ENCODE measurements at places on chromosomes 2 and 18.

DNA sequence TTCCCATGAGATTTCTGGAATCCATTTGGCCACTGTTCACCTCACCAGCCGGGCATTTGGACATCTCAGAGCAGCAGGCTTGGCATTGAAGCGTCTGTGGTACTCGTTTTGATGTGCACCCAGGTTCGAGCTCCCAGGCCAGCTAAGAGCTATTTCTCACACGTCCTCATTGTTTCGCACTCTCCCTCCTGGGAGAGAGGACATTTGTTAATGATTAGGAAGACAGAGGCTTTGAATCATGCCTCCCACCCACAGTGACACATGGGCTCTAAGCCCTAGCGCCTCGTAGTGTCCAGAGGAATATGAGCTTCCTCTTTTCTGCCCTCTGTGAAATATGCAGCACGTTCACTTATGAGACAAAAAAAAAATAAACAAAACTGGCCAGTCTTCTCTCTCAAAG, 361.8 kb downstream of the RND3 start:
- DNase-seq, result no peak

- DNase-seq, result no peak
These were observed 77.0 kb upstream of the CNGA3 start for GRCh38 chr2:98269274-98269673.

GRCh38 chr2:237403024-237403882, 10.7 kb downstream of the COL6A3 start:
- no peak for DNase-seq

DNA sequence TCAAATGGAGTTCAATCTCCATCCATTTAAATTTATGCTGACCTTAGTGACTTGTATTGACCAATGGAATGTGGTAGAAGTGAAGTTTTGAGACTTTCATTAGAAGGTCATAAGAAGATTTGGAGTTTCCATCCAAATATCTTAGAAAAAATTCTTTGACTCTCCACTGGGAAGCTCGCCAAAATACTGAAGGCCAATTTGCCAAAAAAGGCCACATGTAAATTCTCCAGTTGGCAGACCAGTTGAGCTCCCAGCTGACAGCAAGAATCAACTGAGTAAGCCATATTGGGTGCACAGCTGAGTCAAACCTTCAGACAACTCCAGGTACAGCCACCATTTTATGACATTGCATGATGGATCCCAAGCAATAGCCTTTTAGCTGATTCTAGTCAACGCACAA, 228.3 kb upstream of the SETBP1 start:
- DNase-seq, result no peak

GRCh38 chr2:205808486-205809121, 126.3 kb downstream of the NRP2 start:
- DNase-seq, result no peak

GRCh38 chr2:170744248-170745002, 25.8 kb upstream of the ERICH2 start:
- DNase-seq, result no peak

GRCh38 chr18:62663731-62664336, 51.5 kb upstream of the PHLPP1 start:
- no peak for DNase-seq

GRCh38 chr18:36194600-36195315, 7.5 kb downstream of the MOCOS start:
- no peak for DNase-seq

DNA sequence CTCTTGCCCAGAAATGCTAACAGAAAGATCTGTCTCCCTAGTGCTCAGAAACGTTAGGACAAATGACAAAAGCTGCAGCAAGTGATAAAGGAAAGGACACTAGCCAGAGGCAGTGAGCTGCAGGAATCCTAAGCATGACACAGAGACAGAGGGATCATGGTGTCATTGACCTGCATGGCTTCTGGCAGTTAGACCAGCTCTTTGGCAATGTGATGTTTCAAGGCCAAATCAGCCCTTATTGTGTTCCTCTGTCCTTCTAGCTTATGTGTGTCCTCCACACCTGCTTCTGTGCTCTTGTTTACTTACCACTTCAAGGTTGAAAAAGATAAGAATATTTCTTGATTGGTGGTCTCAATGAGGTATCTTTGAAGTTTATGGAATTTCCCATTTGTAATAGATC, 120.8 kb downstream of the RHBDD1 start:
- DNase-seq, result no peak

DNA sequence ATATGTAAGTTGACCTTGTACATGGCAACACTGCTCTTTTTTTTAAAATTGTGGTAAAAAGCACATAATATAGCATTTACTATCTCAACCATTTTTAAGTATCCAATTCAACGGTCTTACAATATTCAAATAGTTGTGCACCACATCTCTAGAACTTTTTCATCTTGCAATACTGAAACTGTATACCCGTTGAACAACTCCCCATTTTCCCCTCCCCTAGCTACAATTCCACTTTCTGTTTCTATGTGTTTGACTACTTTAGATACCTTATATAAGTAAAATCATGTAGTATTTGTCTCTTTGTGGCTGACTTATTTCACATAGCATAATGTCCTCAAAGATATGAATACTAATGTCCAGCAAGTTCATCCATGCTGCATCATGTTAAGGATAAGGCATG, 452.1 kb downstream of the TXNL1 start:
- DNase-seq, result no peak

DNA sequence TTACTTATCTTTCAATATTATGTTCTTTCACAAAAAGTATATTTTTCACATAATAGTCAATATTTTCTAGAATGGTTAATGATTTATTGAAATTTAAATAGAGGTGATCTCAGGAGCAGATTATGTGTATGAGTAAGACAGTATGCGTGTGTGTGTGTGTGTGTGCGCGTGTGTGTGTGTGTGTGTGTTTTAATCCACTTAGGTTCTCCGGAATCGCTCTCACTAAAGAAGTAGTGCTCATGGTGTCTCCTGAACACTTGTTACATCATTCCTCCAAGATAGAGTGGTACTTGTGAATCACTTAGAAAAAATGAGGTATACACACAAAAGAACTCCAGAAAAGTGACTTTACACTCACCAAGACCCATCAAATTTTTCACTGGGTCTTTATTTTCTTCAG, 91.0 kb upstream of the KCNH7 start:
- no peak for DNase-seq

- no peak for DNase-seq
These were observed 30.7 kb upstream of the SLC35F6 start for GRCh38 chr2:26733413-26733812.

DNA sequence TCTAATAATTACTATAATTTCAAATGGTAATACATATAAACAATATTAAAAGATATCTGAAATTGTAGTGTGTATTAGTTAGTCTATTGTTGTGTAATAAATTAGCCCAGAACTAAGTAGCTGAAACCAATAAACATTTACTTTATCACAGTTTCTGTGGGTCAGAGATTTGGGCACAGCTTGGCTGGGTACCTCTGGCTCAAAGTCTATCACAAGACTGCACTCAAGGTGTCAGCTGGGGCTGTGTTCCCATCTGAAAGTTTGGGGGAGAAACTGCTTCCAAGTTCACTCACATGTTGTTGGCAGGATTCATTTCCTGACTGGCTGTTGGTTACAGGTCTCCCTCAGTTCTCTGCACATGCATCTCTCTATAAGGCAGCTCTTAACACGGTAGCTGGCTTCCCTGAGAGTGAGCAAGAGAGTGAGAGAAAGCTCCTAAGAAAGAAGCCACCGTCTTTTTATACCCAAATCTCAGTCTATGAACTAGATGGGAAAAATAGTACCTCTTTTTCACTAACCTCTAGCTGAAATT, 25.6 kb upstream of the WIPF1 start:
- DNase-seq, result no peak

DNA sequence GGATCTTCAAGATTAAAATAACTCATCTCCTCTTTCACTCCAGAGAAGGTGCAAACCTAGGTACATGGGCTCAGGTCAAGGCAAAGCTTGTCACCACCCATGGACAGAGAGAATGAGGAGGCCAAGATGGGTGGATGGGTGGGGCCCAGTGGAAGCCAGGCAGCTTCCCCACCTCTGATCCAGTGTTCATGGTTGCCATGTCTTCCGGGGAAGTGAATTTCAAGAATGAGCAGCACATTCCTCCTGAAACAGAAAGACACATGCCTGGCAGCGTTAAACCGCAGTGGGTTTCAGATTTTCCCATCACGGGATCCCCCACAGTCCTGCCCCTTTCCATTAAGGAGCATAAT, 301.7 kb downstream of the EIPR1 start:
- no peak for DNase-seq

- peak; percentile 29 for DNase-seq
These were observed 236.0 kb downstream of the DOK6 start for GRCh38 chr18:69636529-69637301.

- DNase-seq, result peak; percentile 86
These were observed 125.7 kb downstream of the HDAC4 start for GRCh38 chr2:239275044-239275685.

DNA sequence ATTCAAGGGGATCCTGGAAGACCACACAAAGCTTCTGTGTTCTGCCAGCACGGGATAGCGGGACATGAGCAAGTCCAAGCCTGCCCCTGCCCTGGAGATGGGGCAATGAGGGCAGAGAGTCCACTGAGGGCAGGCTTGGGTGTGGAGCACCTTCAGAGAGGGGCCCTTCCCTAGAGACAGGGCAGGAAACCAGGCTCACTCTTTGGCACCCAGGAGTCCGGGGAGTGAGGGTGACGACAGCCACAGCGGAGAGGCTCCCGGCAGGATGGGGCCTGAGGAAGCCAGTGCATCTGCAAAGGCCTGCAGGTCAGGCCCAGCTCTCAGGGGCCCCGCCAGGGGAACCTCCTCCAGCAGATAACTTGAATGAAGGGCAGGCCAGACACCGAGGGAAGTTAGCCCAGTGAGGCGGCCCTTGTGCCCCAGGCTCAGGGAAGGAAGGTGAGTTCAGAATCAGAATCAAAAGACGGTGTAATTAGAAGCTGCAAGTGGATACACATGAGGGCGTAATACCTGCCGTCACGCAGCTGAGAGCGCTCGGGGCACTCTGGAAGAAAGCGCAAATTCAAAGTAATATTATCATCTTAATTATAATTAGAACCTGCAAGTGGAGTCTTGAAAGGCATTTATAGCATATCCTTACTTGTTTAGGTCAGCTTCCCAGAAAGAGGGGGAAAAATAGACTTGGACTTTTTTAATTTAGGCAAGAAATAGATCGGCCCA, 142.6 kb upstream of the LGALSL start:
- no peak for DNase-seq

DNA sequence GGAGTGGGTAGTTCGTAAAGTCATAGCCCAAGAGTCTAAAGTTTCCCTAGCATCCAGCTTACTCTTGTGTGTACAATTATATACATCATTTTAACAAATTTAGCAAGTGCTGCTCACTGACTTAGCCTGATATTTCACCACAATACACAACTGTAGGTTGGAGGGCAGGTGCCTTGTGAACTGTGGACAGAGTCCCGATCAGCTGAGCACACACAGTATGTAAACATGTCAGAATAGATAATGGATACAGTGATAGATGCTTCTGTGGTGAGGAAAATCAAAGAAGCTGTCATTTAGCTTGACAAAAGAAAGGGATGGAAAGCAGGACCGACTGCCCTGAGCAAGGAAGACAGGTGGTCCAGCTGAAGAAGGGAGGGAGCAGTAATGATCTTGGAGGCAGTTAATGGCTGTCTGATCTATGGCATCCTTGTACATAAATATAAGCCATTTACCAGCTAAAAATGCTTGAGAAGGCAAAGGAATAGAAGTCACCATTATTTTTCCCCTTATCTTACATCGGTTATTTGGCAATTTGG, 372.8 kb upstream of the UBE2E3 start:
- DNase-seq, result no peak

- no peak for DNase-seq
These were observed 134.1 kb downstream of the FMNL2 start for GRCh38 chr2:152468899-152469692.

DNA sequence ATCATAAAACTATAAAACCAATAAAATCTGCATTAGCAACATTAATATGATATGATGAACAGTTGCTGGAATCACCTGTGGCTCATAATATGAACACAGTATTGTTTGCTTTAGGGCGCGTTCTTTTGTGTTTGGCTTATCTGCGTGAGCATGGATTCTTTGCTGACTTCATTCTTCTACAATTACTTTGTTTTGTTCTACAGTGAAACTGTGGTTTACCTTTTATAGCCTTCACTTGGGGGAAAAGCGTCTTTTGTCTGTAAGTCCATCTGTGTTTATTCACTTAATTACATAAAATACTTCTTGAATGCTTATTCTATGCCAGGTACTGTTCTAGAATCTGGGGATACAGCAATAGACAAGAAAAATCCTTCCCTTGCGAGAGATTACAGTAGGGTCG, 74.0 kb upstream of the SEC11C start:
- no peak for DNase-seq

DNA sequence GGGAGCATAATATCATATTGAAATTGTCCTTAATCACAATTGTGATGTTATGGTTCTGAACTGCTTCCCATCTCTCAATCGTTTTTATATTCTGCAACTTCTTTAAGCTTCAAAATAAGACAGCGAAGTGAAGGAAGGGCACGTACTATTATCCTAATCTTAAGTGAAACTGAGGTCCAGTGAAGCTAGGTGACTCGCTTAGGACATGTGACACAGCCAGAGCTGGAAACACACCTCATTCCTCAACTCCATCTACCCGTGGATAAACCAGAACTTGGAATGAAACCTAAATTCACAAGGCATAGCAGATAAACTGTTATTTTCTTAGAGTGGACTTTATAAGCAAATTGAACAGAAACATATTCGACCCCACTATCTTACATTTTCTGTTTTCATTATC, 191.2 kb upstream of the PXDN start:
- DNase-seq, result no peak

DNA sequence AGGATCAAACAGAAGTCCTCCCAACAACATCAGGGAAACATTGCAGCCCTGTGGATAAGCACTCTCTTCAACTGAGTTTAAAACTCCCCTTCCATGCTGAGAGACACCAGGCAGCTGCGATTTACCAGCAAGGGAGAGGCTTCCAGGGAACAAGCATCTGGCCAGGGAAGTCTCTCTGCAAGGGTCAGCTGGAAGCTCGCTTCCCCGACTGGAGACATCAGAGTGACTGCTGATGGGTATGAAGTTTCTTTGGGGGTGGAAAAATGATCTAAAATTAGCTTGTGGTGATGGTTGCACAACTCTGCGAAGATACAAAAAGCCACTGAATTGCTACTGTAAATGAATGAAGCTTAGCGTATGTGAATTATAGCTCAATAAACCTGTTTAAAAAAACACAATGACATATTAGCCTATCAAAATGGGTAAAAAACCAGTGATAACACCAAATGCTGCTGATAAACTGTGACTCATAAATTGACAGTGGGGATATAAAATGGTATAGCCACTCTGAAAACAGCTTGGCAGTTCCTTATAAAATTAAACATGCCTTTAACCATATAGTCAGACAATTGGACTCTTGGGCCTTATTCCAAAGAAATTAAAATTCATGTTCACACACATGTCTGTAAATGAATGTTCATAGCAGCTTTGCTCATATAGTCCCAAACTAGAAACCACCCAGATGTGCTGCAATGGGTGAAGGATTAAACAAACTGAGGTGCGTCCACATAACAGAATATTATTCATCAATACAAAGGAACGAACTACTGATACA, 1082.0 kb downstream of the SOCS6 start:
- DNase-seq, result no peak

Data from CD4-positive, alpha-beta T cell treated with Interleukin-6 for 4 hours (primary cell).